Lung microvascular endothelial cell (primary cell): ENCODE measurements at places on chromosomes 7 and 10. TPM values are rescaled to one million over a fixed set of nuclear protein-coding genes. Genes with fewer than 3 reads are reported as not detected.
A peak's percentile ranks its signal among the peaks of the same experiment; 100 is the strongest.

DNA sequence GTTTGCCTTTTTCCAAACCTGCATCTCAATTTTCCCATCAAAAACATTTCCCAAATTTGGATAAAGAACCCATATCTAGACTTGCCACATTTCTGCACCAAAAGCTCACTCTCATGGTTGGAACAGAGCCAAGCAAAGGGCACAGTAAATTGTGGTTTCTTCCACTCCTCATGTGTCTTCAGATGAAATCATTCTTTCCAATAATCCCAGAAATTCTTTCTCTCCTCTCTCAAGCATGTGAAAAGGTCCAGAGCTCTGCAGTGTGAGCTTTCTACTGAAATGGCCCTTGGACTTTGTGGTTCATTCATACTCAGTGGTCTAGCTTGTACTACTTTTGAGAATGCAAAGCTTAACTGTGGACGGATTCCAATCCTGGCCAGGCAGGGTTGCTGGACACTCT, 19.8 kb downstream of the PRSS2 start:
- DNase-seq, result no peak

DNA sequence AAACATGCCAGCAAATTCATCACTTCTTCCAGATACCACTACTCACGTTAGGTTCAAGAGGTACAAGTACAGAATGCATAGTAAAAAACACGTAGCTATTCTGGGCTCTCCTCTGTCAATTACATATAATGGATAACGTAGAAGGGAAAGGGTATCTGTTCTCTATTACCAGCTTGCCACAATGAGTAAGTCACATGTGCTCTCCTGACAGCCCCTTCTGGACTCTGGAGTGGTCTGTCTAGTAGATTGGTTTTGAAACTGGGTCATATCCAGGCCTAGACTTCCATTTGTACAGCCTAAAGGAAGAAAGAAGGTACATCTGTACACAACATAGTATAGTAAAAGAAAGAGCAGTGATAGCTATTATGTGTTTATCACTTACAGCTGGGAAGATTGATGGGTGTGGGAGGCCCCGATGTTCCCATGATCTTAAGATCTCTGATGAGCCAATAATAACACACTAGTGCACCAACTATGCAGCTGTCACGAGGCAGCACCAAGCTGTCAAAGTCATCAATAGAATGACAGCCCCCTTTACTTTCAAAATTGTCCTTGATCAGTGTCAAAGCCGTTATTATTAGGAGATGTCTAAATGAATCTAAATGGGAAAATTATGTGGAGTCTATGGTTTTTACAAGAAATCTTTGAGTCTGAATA, 161.9 kb upstream of the AGK start:
- no peak for DNase-seq

- DNase-seq, result peak; percentile 48
Measured at GRCh38 chr10:96673318-96674099, 46.8 kb downstream of the PIK3AP1 start.

BHLHA15 gene
- 0.20 and 0.44 TPM in 2 replicates for total RNA-seq

ZNF365 gene
- 0.22 TPM in 1 of 2 replicates, not detected in the other for total RNA-seq

MXI1 gene
- total RNA-seq, result 5.9 and 12.1 TPM in 2 replicates

HECTD2 gene
- 3.1 and 6.0 TPM in 2 replicates for total RNA-seq

GRCh38 chr10:118873091-118873737, 118.4 kb upstream of the CACUL1 start:
- no peak for DNase-seq

DNA sequence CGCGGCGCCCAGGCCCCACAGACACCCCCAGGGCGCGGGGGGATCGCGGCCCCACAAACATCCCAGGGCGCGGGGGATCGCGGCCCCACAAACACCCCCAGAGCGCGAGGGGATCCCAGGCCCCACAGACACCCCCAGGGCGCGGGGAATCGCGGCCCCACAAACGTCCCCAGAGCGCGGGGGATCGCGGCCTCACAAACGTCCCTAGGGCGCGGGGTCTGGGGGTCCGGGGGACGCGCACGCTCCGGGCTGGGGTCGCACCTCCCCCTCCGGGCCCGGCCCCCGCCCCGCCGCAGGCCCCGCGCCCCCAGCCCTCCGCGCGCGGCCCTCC, 382 bp downstream of the DIP2C start:
- DNase-seq, result peak; percentile 20

VPS41 gene
- 37.9 and 39.9 TPM in 2 replicates for total RNA-seq

DNA sequence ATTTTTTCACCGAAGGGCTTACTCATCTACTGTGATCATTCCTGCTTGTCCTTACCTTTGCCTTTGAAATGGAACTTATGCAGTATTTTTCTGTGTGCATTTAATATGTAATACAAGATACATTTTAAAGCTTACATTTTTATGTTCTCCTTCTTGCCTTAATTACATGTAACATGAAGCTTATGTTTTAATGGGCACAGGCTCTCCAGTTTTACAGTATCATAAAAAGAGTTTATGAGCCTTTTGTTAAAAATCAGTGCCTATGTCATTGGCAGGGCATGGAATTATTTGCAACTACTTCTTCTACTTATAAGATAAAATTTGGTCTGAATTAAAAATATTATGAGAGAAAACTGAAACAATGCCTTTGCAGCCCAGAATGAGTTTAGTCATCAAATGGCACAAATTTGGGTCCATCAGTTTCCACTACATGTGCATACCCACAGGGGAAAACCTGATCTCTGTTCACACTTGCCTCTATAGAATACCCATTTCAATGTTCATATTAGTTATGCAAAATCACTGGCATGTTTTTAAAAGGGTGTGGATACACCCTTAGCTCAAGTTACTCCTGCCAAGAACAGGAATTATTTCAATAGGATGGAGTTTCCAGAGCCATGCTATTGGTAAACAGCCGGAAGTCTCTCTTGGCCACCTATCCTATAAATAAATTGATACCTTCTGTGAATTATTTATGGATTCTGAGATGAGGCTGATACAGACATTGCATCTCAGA, 27.9 kb upstream of the WNT16 start:
- no peak for DNase-seq

- no peak for DNase-seq
Measured at GRCh38 chr10:100489396-100489795, 26.6 kb downstream of the WNT8B start.

- no peak for DNase-seq
Measured at GRCh38 chr10:78700816-78701520, 367.8 kb upstream of the ZMIZ1 start.

MRLN gene
- not detected in 2 replicates for total RNA-seq

GRCh38 chr10:117047947-117048346, 43.0 kb upstream of the SHTN1 start:
- no peak for DNase-seq

MRC1 gene
- 148 and 201 TPM in 2 replicates for total RNA-seq

- no peak for DNase-seq
Measured at GRCh38 chr7:108605559-108606201, 36.0 kb downstream of the DNAJB9 start.

DNA sequence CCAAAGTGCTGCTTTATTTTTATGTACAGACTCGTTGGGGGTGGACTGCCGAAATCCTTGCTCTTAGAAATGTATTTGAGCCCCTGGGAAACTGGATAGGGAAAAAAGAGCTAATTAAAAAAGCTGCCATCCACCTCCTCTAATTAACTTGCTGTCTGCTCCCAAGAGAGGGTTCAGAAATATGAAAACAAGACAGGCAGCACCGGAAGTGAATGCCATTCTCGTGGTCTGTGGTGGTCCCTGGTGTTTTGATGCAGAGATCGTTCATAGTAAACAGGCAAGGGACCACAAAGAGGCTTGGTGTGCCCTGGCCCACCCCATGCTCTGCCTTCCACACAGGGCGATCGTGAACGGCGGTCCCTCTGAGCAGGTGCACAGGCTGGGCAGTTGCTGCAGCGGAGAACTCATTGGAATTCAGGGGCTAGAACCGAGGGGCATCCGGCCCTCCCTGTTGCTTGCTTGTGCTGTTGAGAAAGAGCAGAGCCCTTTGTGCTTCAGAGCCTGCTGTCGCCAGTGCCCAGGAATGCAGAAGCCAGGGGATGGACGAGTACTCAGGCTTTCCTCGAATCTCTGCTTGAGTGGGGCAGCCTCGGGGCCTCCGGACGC, 79.1 kb upstream of the BTBD16 start:
- DNase-seq, result no peak

DNA sequence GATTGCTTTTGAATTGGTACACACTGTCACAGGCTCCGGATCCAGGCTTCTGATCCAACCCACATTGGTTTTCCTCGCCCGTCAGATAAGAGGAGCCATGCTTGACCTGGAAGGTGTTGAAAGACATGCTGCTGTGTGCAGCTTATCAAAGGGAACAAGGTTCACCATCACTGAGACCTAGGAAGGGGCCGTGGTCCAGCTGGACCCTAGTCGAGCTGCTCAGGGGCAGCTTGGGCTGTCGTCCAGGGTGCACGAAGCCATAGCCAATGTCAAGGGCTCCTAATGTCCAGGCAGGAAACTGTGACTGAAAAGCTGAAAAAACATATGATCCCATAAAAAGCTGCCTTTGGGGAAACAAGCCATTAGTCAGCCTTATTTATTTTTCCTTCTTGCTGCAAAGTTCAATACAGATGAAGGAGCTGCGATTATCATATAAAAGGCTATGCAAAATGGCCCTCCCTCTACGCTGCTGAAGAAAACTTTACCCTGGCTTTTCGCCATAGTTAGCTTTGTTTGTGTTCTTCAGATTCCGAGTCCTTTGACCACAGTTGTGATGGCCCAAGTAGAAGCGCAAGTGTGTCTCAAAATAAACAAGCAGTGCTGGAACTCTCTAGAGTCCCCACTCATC, 118.0 kb downstream of the CREB5 start:
- DNase-seq, result peak; percentile 96

KCNMA1 gene
- total RNA-seq, result 0.87 TPM in 1 of 2 replicates, not detected in the other

TMEM178B gene
- total RNA-seq, result under 0.01 TPM in 1 of 2 replicates, not detected in the other

- no peak for DNase-seq
Measured at GRCh38 chr10:110017907-110018306, 10.1 kb downstream of the ADD3 start.

DNA sequence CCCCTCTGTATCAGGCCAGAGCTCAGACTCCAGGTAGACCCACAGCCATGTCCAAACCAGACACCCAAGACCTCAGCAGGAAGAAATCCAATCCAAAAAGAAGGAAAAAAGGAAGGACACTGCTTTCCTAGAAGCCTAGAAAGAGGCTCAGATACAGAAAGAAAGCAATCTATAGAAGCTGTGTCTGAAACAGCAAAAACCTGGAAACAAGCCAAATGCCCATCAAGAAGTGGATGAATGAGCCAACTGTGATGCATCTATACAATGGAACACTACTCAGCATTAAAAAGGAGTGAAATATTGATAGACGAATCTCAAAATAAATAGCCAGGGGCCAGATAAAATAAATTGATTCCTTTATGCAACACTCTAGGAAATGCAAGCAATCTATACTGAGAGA, 31.6 kb downstream of the GRB10 start:
- peak; percentile 39 for DNase-seq

MCU gene
- 22.0 and 30.3 TPM in 2 replicates for total RNA-seq

- no peak for DNase-seq
Measured at GRCh38 chr7:147023440-147023839, 906.8 kb downstream of the CNTNAP2 start.

DNA sequence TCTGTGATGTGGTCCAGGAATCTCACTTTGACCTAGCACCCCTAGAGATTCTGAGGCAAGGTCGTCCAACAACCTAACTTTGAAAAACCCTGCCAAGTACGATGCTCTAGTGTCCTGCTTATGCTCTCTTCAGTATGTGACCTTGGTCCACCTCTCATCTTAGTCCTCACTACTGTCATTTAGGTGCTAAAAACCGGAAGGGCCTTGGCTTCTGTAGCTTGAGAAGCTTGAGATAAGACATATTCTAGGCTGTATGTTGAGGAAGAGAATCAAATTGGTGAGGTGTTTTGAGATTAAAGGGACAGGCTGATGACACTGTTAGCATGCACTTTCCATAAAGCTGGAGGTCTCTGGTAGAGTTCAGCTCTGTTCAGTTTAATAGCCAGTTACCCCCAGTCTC, 57.0 kb upstream of the MTPN start:
- DNase-seq, result no peak

ZNF277 gene
- total RNA-seq, result 34.9 and 45.3 TPM in 2 replicates

CLEC2L gene
- total RNA-seq, result not detected in 2 replicates

DNA sequence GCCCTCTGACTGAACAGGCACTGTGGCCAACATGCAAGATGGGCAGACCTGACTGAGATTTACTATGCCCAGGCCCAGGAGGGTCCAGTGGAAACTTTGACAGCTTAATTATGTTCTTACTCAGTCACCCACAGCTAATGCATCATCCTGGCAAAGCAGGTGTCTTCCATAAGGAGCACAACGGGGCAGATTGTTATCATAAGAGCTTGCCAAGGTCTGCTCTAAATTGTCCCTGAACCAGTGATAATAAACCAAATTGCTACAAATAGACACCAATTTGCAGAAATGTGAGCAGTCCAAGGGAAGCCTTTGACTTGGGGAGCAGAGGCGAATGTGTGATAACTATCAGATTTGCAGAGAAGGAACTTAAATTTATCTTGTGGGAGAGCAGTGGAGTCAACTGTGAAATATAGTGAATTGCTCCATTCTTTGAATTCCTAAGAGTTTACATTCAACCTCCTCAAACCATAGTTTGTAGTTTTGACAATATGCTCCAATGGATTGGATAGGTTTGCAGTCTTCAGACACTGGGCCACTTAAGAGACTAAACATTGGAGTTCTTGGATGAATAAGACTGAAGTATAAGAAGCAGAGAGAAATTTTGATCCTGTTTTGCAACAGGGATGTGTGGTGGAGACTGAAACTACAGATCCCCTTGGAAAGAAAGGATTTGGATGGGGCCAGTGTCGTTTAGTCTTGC, 494.7 kb downstream of the CCSER2 start:
- no peak for DNase-seq

DNA sequence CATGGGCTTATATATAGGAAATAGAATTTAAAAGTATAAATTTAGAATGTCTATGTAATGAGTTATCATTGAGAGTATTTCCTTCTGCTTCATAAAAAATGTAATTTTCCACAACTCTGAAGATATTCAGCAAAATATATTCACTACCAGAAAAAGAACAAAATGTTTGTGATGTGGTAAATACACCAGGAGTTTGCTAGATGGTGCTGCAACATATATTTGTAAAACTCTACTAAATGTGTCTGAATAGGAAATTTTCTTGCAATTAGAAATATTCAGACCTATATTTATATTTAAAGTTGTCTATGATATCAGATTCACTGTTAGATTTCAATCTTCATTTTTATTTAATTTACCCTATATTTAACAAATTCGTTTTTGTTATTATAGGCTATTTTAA, 201.1 kb downstream of the PPP1R3A start:
- DNase-seq, result no peak

DNA sequence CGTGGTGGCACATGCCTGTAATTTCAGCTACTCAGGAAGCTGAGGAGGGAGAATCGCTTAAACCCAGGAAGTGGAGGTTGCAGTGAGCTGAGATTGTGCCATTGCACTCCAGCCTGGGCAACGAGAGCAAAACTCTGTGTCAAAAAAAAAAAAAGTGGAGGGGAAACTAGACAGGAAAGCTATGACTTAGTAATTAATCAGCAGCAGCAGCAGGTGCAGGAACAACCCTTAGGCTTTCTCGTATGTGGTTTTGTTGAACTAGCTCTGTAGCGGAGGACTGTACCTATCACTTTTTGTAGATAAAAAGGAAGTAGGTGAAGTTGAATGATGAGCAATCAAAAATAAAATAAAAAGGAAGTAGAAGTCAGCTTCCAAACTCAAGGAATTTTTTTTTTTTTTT, 76.9 kb upstream of the KMT2C start:
- peak; percentile 56 for DNase-seq

CDC14C gene
- total RNA-seq, result not detected in 2 replicates

GRCh38 chr7:55423891-55424290, 58.8 kb downstream of the LANCL2 start:
- peak; percentile 32 for DNase-seq

- peak; percentile 10 for DNase-seq
Measured at GRCh38 chr7:11786186-11786585, 45.8 kb downstream of the THSD7A start.
